ENCODE measurements at places on chromosomes 7 and 10.

GRCh38 chr7:137262599-137262998 is 80.9 kb downstream of the PTN start:
- no peak for DNase-seq

DNA sequence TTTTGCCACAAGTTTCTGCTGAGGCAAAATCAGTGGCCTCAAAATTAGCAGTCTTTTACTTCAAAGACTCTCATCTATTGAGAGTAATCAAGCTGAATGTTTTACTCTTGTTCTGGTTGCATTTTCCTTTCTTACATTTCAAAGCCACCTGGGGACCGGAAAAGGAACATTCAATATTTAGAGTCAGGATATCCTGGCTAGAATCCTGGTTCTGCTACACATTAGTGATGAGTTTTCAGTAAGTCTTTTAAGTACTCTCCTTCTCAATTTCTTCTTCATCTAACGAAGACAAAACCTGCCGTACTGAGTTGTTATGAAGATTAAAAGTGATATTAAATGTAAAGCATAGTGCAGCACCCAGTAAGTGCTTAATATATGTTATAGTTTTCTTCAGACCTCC is 52.5 kb downstream of the LAMB4 start:
- DNase-seq = no peak

DNA sequence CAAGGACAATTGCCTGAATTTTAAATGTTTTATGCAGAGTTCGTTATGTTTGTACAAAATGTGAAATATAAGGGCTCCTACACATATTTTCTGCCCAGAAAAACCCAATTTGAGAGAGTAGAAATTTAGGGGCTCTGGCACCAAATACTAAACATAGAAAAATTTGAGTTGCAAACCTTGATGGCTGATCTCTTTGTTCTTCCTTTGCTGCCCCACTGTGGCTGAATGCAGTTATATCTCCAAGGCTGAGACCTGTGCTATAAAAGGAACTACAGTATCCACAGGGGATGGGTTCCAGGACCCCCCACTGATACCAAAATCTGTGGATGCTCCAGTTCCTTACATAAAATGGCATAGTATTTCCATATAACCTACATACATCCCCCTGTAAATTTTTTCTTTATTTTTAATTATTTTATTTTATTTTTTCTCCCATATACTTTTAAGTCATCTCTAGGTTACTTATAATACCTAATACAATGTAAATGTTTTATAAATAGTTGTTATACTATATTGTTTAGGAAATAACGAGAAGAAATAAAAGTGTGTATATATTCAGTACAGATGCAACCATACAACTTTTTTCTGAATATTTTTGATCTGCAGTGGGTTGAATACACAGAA is 22.5 kb downstream of the CFAP43 start:
- DNase-seq = peak; percentile 36

GRCh38 chr10:130188195-130189175 is 52.3 kb downstream of the GLRX3 start:
- no peak for DNase-seq

GRCh38 chr10:23461557-23461956 is 22.7 kb downstream of the OTUD1 start:
- no peak for DNase-seq

- DNase-seq = no peak
Measured at GRCh38 chr7:149060156-149060555, 30.4 kb downstream of the ZNF786 start.

DNA sequence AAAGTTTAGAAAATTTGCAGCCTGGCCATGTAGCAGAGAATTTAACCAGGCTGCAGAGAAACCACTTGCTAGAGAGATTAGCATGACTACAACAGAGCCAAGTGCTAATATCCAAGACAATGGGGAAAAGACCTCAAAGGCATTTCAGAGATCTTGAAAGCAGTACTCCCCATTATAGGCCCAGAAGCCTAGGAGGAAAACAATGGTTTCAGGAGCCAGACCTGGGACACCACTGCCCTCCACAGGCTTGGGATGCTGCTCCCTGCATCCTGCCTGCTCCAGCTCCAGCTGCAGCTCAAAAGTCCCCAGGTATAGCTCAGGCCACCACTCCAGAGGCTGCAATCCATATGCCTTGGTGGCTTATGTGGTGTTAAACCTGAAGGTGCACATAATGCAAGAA is 101.5 kb upstream of the TMEM72 start:
- no peak for DNase-seq

DNA sequence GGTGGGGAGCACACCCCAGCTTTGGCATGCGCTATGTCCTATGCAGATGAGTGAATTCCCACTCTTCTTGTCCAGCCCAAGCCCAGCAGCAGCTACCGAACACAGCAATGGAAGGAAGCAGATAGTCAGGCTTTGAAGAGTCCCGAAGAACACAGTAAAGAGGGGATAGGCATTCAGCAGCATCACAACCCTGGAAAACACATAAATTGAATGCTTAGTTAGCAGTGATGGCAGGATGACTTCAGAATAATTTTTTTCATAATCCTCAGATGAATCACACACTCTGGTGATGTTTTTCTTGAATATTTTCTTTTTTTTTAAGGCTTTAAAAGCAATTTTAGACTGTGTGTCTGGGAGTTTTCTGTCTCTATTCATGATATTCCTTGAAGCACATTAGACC is 95.8 kb downstream of the CFAP58 start:
- no peak for DNase-seq

GRCh38 chr10:91340613-91341362 is 69.4 kb upstream of the HECTD2 start:
- no peak for DNase-seq

DNA sequence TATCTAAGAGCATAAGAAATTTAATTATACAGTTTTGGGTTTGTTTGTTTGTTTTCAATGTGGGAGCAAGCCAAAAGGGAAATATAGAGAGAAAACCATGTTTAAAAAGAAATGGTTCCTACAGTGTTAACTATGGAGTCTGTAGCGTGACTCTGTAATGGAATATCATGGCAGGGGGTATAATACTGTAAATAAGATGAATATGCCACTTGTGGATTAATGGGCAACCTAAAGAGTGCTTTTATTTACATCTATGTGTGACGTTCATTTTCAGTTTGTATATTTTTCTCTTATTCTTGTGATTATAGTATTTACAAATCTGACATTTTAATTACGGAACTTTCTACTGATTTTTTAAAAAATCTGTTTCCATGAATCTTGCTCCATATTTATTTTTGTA is 95.9 kb downstream of the POLL start:
- DNase-seq = no peak

DNA sequence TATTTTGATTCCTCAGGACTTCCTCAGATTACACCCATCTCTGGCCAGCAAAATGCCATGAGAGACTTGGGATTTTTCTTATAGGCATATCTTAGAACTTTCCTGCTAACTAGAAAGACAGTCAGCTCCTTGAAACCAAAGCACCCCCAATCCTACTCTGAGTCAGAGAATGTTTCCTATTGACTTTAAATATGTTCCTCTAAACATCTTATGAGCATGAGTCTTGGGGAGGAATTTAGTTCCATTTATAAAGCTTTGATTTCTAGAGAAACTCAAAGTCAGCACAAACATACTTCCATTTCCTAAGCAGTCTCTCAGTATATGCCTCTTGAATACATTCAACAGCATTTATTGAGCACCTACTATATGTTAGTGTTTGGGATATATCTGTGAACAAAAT is 128.5 kb downstream of the INHBA start:
- no peak for DNase-seq

GRCh38 chr7:51731075-51731474 is 414.5 kb upstream of the COBL start:
- no peak for DNase-seq

DNA sequence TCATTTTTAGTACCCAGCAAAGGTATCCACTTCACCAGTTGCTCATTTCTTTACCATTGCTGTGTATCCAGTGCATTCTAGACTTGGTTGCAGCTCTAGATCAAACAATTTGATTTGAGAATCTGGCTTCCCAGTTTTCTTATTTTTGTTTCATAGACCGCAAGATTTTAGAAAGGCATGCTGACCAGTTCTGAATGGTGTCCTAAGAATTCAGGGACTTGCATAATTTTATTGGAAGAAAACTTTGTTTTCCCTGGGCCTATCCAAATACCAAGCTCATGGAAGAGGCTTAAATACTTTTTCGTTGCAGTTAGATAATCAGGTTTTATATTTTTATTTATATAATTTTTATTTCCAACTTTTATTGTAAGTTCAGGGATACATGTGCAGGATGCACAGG is 58.3 kb downstream of the BICC1 start:
- DNase-seq = no peak

GRCh38 chr10:79053481-79054202 is 15.1 kb upstream of the ZMIZ1 start:
- DNase-seq = no peak

DNA sequence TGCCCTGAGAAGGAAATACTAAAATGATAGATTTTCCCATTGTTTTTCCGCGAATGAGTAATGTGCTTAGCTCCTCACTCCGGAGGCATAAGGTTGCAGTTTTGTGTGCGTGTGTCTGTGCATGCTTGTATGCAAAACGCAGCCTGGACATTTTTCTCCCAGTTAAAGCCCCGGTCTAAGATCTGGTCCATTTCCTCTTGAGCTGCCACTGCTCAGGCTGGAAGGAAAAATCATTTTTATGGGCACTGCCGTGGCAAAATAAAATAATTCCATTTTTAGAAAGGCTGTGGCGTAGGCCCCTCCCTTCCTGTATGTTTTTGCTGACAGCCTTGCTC is 260.6 kb downstream of the WDR37 start:
- no peak for DNase-seq

DNA sequence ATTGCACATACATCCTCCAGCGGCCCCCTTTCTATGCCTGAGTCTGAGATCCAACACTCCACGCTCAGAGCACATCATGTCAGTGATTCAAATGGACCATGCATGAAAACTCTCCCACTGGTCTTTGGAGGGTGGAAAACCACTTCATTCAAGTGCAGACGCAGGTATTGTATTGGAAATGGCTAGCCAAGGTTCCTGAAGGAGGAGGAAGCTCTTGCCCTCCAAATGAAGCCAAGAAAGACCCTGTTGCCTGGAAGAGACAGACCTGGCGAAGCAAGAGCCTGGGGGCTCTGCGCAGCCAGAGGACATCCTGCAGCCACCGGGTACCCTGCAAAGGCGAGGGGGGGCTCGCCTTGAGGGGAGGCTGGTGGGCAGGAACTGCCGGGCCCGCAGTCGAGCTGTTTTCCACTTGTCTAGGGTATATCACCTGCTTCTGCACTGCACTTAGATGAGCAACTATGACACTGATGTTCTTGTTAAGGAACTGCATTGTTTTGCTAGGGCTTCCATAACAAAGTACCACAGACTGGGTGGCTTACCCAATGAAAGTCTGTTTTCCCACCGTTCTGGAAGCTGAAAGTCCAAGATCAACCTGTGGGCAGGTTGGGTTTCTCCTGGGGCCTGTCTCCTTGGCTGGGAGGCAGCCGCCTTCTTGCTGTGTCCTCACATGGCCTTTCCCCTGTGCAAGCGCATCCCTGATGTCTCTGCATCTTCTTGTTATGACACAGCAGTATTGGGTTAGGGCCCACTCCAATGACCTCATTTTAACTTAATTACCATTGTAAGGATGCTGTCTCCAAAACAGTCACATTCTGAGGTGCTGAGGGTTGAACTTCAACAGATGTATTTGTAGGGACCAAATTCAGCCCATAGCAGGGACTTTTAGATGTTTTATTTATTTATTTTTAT is 233.4 kb downstream of the ARHGAP12 start:
- DNase-seq = no peak

- no peak for DNase-seq
Measured at GRCh38 chr10:60711496-60711895, 66.8 kb upstream of the CDK1 start.

DNA sequence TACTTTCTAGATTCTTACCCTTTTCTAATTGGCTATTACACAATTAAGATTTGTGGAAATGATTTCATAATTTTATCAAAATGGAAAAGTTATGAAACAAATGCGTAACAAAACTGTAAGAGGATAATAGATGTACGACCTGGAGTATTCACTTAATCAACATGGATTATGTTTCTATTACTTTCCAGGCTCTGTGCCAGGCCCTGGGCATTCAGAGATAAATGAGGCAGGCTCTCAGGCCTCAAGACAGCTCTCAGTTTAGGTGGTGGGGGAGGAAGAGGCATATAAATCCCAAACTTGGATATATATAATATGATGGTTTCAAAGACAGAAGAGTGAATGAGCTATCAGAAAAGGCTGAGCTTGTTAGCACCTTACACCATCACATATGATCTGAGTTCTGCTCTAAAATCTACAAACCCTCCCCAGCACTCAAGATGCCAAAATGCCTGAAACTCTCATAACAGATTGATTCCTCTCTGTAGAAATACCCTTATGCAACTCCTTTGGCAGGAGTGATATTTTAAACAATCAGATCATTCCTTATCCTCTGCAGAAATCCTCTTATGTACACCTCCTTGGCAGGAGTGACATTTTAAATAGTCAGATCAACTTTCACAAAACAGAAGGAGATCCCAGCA is 42.5 kb downstream of the ACBD5 start:
- no peak for DNase-seq

- no peak for DNase-seq
Measured at GRCh38 chr10:66209025-66209424, 716.8 kb upstream of the LRRTM3 start.

- peak; percentile 28 for DNase-seq
Measured at GRCh38 chr7:7681191-7681935, 37.0 kb downstream of the RPA3 start.

GRCh38 chr10:11015446-11015934 is 2.2 kb upstream of the CELF2 start:
- DNase-seq = no peak

- peak; percentile 13 for DNase-seq
Measured at GRCh38 chr10:30784897-30785605, 155.5 kb upstream of the LYZL2 start.

- DNase-seq = no peak
Measured at GRCh38 chr7:35313575-35313974, 59.7 kb upstream of the TBX20 start.

DNA sequence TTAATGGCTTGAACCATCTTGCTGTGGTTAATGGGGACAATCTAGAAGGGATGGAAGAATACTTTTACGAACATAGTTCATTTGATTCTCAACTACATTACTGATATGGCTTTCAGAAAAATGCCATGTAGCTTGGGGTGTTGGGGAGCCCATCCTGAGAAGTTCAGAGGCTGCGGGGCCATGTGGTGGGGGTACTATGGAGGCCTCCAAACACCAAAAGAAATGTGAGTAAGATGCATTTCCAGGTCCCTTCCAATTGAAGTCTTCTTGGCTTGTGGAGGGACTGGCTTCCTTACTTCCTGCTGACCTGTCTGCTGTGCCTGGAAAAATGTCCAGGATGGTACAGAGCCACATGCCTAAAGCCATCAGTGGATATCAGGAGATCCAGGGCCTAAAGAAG is 1.6 kb upstream of the MBL2 start:
- DNase-seq = no peak

DNA sequence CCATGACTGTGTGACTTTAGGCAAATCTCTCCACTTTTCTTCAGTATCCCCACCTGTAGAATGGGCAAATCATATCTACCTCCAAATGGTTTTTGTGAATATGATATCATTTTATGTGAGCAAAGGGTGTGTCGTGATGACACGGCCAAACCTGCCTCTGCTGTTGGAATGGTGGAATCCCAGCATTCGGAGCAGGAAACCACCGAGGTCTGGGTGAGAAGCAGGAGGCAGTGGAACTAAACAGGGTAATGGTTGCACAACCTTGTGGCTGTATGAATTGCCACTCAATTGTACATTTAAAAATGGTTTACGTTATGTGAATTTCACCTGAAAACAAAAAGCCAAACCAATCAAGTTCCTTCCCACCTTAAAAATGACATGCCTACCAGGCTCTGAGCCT is 131.4 kb upstream of the ZMIZ1 start:
- no peak for DNase-seq

- no peak for DNase-seq
Measured at GRCh38 chr7:94040254-94040653, 36.1 kb upstream of the BET1 start.

- DNase-seq = no peak
Measured at GRCh38 chr10:107477266-107477665, 312.8 kb upstream of the SORCS1 start.
